ENCODE measurements at places on chromosomes 6 and 20. TPM values are rescaled to one million over a fixed set of nuclear protein-coding genes. Genes with fewer than 3 reads are reported as not detected.
A peak's percentile ranks its signal among the peaks of the same experiment; 100 is the strongest.

DNA sequence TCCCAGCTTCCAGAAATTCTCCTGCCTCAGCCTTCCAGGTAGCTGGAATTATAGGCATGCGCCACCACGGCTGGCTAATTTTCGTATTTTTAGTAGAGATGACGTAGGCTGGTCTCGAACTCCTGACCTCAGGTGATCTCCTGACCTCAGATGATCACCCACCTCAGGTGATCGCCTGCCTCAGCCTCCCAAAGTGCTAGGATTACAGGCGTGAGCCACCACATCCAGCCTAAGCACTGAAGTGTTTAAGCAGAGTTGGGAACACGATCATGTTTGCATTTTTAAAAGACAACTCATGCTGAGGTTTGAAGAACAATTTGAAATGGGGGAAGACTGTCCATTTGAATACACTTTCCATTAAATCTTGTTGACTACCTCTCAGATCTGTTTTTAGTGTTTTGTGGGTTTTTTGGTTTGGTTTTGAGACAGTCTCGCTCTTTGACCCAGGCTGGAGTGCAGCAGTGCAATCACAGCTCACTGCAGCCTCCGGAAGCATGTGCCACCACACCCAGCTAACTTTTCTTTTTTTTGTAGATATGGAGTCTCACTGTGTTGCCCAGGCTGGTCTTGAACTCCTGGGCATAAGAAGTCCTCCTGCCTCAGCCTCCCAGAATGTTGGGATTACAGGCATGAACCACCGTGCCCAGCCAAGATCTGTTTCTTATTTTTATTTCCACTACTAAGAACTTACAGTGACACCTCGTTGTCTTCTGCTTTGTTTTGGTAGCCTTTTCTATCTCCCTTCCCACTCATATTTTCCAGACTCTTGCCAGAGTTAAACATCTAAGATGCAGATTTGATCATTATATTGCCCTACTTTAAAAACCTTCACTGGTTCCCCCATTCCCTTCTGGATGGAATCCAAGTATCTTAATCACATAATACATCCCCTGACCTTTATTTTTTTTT is 5.5 kb downstream of the CASP8AP2 start:
- DNase-seq: no peak

GRCh38 chr6:138025528-138025978 is 81.7 kb downstream of the PERP start:
- no peak for DNase-seq

- no peak for DNase-seq
Measured at GRCh38 chr6:157133856-157134255, 189.5 kb downstream of the TMEM242 start.

DNA sequence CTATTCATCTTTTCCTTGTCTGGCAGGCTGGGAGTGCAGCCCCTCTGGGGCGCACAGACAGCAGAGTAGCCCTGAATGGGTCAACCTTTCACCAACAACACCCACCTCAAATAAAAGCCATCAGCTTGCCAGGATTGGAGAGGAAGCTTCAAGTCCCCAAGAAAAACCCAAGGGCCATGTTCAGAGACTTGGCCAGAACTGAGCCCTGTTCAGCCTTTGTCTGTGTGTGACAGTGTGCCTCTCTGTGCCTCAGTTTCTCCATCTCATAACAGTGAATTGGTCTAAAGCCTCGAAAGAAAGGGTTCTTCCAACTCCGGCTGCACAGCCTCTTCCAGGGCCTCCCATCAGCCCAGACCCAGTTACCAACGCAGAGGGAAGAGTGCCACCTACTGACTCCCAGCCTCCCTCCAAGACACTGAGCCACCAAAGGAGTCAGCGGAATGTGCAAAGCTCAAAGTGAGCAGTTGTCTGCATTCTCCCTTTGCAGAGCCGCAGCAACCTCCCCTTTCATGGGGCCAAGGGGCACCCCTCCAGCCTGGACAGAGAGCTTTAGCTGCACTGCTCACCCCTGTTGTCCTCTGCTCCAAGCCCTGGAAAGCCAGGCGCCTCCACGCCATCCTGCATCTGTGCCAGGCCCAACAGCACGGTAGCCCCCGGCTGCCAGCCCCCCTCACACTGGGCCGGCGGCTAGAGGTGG is 82.7 kb upstream of the TOP1 start:
- peak; percentile 51 for DNase-seq

DNA sequence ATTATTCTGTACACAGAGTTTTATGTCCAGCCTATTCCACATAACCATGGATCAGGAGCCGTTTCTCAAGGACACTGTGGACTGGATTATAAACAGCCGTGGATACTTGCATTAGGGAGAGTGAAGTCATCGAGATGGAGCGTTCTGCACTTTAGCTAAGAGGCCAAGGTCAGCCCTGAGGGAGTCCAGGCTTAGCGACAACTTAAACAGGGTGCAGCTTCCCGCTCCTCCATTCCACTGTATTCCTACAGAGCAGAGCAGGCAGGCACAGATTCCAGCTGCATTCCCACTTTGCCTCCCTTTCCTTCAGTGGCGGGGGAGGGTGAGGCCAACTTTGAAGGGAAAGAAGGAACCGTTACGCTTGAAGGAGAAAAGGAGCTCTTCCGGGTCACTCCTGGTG is 59.5 kb downstream of the RAMACL start:
- DNase-seq: no peak

ASIP gene
- total RNA-seq: not detected

LY6G6D gene
- total RNA-seq: not detected

DNA sequence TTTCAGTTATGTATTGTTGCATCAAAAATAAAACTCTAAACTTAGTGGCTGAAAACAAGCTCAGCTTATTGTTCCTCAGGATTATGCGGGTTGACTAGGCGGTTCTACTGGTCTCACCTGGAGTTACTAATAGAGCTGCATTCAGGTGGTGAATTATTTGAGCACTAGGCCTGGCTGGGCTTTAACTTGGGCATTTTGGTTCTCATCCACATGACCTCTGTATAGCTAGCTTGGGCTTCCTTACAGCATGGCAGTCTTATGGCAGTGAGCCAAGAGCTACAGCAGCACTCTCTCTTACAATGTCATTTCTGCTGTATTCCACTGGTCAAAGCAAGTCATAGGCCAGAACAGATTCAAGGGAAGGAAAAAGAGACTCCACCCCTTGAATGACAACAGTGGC is 1.6 kb downstream of the PGBD1 start:
- DNase-seq: no peak

DNA sequence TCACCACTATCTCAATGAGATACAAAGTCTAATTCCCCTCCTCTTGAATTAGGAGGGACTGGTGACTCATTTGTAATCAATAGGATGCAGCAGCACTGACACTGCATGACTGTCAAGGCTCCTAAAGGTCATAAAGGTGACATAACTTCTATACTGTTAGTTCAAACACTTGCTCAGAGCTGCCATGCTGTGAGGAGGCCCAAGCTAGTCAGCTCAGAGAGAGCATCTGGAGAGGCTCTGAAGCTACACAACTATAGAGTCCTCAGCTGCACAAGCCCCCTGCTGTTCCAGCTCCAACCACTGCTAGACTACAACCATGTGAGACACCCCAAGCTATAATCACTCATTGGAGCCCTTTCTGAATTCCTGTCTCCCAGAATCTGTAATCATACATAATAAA is 17.0 kb upstream of the HEY2 start:
- DNase-seq: no peak

ENPP4 gene
- total RNA-seq: 19.1 TPM

PDYN gene
- total RNA-seq: not detected
